ENCODE measurements at places on chromosomes 16 and 17. TPM values are rescaled to one million over a fixed set of nuclear protein-coding genes. Genes with fewer than 3 reads are reported as not detected.

GRCh38 chr16:82715833-82716232 lies 89.1 kb downstream of the CDH13 start:
- DNase-seq: no peak

Gene SPATA32
- total RNA-seq: 0.12 TPM

Gene DCAKD
- total RNA-seq: 38.9 TPM

Gene PERCC1
- 0.31 TPM for total RNA-seq

Gene ZG16B
- total RNA-seq: 0.64 TPM
